ENCODE measurements at places on chromosomes 16 and 17. TPM values are rescaled to one million over a fixed set of nuclear protein-coding genes. Genes with fewer than 3 reads are reported as not detected.

The FBXO39 gene
- not detected for total RNA-seq

The TRAF4 gene
- total RNA-seq = 91.9 TPM

The KRT33A gene
- total RNA-seq = not detected

DNA sequence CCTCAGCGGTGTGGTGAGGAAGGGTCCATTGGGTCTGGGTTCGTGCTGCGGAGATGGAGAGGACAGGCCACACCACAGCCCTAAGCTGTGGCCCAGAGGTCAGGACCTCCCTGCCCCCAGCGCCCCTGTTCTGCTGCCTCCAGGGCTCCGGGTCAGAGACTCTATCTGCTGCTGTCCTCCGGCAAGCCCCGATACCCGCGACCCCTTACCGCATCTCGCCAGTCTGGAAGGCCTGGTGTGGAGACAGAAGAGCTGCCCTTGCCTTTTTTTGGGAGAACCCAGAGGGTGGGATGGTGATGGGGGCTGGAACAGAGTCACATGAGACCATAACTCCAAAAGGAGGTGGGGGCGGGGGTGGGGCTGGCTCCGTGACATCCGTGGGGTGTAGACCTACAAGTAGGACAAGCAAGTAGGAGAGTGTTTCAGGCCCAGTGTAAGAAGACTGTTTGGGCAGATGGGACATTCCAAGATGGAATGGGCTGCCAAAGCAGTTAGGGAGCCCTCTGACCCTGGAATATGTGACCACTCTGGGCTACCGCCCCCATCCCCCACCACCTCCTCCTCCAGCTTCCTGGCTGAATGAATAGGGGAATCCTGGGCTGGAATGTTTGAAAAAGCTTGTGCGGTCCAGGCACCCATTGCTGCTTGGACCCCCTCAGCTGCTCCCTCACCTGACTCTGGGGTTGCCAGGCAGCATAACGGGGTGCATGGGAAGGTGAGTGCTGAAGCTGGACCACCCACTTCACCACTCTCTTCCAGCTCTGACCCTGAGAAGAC lies 1.4 kb downstream of the XYLT2 start:
- no peak for ATAC-seq

GRCh38 chr16:49889725-49890397 lies 33.9 kb upstream of the ZNF423 start:
- ATAC-seq = no peak

DNA sequence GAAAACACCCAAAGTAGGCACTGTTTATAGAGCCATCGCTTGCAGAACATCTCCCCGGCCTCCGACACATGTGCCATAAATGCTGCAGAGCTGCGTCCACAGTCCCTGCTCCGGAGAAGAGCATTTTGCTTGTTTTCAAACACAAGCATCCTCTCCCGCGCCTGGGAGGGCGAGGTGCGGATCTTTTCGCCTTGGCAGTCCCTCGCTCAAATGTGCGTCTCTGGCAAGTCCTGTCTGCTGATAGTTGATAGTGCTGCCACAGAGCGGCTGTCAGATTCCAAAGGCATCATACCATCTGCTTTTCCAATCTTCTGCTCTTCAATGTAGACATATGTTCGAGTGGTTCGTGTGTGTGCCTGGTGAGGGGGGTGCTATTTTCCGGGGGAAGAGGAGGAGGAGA lies 603.7 kb downstream of the MAF start:
- ATAC-seq = no peak

All from motor neuron (in vitro differentiated cells).